ENCODE measurements at places on chromosomes 12 and 14. TPM values are rescaled to one million over a fixed set of nuclear protein-coding genes. Genes with fewer than 3 reads are reported as not detected.

GRCh38 chr12:68109444-68110217, 49.9 kb downstream of the IFNG start:
- DNase-seq, result no peak

DNA sequence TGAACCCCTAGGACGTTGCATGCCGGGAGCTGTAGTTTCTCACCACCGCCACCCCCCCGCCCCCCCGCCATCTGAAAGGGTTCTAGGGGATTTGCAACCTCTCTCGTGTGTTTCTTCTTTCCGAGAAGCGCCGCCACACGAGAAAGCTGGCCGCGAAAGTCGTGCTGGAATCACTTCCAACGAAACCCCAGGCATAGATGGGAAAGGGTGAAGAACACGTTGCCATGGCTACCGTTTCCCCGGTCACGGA, 501 bp upstream of the HSP90B1 start:
- no peak for DNase-seq

- no peak for DNase-seq
Measured at GRCh38 chr12:11658791-11659190, 9.3 kb downstream of the ETV6 start.

- DNase-seq, result no peak
Measured at GRCh38 chr14:64407329-64407728, 19.2 kb downstream of the MTHFD1 start.

The OR4K5 gene
- polyA plus RNA-seq, result not detected

- DNase-seq, result no peak
Measured at GRCh38 chr12:18703911-18704310, 33.9 kb downstream of the PLCZ1 start.

The PLCZ1 gene
- polyA plus RNA-seq, result 0.72 TPM

- no peak for DNase-seq
Measured at GRCh38 chr12:99834710-99835109, 150.0 kb downstream of the ANKS1B start.

- DNase-seq, result no peak
Measured at GRCh38 chr12:57852200-57852599, 5.7 kb upstream of the CTDSP2 start.

The P2RX7 gene
- polyA plus RNA-seq, result 1.1 TPM

All from renal cortex interstitium (tissue), 15 donors.